ENCODE measurements at places on chromosomes 13 and 19.
A peak's percentile ranks its signal among the peaks of the same experiment; 100 is the strongest.

GRCh38 chr19:55452749-55453346 is 8.6 kb downstream of the ISOC2 start:
- DNase-seq = no peak

- peak; percentile 7 for DNase-seq
These were observed at the start of gene MCF2L for GRCh38 chr13:112968910-112969691. MCF2L (plus strand) TSS chr13:112969214; CDS start chr13:112969380, 166 bp downstream.

GRCh38 chr13:20057963-20058362 is 99.4 kb downstream of the ZMYM2 start:
- no peak for DNase-seq

- no peak for DNase-seq
These were observed 5.3 kb upstream of the CNMD start for GRCh38 chr13:52744842-52745375.

DNA sequence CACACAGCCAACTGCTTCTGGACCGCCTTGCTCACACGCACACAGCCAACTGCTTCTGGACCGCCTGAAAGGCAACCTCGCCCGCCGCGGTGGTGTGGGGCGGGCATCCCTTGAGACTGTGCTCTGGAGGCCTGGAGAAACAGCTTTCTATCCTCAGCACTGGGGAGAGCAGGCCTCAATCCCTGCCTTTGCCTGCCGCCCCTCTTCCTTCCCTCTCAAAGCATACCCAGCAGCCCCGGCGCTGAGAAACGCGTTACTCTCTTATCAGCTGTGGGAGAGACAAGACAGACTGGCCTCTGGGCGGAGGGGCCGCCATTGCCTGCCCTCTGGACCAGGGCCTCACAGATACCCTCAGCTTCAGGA is 2.9 kb downstream of the LIPE start:
- no peak for DNase-seq

DNA sequence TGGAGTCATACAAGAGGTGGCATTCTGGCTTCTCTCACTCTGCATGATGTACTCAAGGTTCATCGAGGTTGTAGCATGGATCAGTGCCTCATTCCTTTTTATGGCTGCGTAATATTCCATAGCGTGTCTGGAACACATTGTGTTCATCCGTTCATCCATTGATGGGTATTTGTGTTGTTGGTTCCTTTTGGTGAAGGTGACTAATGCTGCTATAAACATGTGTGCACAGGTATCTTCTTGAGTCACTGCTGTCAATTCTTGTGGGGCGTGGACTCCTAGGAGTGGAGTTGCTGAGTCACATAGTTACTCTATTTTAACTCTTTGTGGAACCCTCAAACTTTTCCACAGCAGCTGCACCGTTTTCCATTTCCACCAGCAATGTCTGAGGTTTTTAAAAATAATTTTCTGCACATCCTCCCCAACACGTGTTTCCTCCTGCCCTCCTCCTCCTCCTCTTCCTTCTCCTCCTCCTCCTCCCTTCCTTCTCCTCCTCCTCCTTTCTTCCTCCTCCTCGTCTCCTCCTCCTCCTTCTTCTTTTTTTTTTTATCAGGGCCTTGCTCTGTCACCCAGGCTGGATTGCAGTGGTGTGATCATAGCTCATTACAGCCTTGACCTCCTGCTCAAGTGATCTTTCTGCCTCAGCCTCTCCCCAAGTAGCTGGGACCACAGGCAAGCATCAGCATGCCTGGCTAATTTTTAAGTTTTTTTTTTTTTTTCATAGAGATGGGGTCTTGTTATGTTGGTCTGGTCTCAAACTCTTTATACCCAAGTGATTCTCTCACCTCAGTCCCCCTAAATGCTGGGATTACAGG is 2.0 kb upstream of the TMEM221 start:
- DNase-seq = no peak

DNA sequence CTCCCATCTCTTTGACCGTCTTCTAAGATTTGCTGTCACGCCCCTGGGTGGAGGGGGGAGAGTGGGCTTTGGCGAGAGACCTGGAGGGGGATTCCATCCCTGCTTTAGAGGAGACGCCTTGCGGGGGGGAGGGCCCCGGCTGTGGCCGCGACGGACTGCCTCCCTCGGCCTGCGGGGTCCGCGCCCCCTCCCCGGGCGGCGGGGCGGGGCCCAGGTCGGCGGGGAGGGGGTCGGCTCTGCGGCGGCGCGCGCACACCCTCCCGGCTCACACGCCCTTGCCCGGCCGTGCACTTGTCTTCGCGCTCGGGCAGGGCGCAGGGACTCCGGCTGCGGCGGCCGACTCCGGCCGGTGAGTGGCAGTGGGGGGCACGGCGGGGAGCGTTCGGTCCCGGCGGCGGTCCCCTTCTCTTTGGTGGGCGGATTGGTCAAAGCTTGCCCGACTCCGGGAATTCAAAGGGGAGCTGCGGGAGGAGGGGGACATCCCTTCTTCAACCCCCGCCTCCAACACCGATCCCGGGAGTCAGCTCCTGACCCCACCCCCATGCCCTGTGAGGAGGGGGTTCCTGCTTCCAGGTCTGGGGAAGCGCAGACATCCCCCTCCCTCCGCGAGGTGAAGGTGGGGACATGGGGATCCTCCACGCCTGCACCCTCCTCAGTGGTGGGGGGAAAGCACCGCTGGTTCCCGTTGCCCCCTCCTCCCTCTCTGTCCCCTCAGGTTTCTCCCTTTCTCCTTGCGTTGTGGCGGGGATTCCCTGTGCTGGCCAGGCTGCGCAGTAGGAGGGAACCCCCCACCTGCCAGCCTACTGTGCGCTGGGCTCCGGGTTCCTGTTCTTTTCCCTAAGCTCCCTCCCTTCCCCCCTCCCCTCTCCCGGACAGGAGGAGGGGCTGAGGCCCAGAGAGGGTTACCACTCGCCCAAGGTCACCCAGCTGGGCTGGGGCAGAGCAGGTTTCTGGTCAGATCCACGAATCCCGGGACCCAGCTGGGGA is 14.6 kb upstream of the KCNN1 start:
- no peak for DNase-seq
